ENCODE measurements at places on chromosomes 6 and 20.

GRCh38 chr6:113178349-113178748 is 678.8 kb upstream of the MARCKS start:
- no peak for DNase-seq

DNA sequence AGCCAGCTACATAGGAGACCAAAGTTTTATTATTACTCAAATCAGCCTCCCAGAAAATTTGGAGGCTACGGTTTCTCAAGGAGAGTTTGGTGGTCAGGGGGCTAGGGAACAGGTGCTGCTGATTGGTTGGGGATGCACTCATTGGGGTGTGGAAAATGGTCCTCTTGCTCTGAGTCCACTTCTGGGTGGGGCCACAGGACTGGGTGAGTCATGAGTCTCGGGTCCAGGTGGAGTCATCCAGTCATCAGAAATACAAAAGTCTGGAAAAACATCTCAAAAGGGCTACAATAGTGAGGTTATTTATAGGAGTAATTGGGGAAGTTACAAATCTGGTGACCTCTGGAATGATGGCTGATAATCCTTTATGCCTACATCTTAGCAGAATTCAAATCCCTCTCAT is 54.3 kb upstream of the SLC22A16 start:
- DNase-seq = no peak

GRCh38 chr6:3899061-3899460 is 49.9 kb downstream of the FAM50B start:
- DNase-seq = no peak

- no peak for DNase-seq
Observed at GRCh38 chr6:131213501-131213990, 78.3 kb downstream of the AKAP7 start.

- no peak for DNase-seq
Observed at GRCh38 chr6:142297996-142298753, 3.6 kb upstream of the ADGRG6 start.

DNA sequence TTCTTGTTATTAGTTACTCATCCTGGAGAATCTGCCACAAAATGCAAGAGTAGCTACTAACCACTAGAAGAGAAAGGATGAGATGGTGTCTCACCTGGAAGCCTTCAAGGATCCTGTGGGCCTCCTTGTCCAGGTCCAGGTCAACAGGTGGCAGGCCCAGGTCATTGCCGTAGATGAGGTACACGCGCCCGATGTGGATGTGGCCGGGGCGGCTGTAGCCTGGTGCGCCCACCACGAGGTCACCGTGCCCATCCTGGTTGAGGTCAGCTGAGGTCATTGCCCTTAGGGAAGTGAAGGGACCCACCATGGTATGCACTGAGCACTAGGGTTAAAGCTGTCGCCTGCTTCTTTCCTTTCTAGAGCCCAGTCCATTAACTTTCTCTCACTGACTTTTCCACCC is 35.5 kb downstream of the GPLD1 start:
- no peak for DNase-seq

DNA sequence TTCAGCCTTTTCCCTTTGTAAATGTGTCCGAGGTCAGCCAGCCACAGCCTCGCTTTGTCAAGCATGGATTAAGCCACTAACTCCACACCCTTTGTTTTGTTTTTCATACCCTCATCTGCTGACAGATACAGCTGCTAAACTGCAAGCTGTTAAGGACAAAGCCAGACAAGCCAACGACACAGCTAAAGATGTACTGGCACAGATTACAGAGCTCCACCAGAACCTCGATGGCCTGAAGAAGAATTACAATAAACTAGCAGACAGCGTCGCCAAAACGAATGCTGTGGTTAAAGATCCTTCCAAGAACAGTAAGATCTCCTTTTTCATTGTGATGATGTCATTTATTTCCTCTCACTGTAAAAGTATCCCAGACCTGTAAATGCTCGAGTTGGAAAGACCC is 269.3 kb downstream of the ARHGAP18 start:
- no peak for DNase-seq
